ENCODE measurements at places on chromosomes 5 and 9.

GRCh38 chr5:38718771-38719391 lies 126.9 kb upstream of the OSMR start:
- DNase-seq: peak; percentile 39

GRCh38 chr5:119398727-119399466 lies 43.1 kb downstream of the TNFAIP8 start:
- no peak for DNase-seq

DNA sequence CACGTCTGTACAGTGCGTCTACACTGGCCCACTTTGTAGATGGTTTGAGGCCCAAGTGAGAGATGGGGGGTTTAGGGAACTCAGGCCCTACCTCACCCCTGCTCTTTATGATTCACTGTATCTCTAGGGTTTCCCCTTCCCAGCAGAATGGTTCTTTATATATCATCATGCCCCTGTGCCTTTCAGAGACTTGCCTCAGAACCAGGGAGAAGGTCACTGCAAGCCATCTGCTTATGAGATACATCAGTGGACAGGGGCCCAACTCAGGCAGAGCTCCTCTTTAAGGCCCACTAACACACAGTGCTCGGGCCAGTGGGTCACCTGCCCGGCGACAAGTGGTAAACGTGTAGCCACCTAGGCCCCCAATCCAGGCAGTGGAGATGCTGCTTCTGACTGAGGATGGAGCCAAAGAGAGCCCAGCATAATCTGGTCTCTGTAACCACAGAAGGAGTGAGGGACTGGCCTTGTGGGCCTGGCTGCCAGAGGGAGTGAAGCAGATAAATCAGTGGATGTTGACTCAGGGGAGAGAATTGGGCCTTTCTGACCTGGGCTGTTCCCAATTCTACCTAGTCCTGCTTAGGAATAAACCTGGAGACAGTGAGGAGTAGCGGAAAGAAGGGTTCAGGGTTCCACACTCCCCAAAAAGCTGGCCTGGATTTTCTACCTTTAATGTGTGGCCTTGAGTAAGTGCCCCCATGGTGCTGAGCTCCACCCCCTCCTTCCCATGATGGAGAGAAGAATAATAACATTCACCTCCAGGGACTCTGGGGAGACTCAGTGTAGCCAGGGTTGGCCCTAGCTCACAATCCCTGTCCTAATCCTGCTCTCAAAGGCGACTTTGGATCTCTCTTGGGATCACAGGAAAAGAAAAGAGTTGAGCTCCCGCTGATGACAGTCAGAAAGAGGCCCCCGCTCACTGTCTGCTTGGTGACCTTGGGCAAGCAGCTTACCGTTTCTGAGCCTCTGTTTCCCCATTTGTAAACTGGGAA lies 2.8 kb upstream of the DUSP1 start:
- no peak for DNase-seq

DNA sequence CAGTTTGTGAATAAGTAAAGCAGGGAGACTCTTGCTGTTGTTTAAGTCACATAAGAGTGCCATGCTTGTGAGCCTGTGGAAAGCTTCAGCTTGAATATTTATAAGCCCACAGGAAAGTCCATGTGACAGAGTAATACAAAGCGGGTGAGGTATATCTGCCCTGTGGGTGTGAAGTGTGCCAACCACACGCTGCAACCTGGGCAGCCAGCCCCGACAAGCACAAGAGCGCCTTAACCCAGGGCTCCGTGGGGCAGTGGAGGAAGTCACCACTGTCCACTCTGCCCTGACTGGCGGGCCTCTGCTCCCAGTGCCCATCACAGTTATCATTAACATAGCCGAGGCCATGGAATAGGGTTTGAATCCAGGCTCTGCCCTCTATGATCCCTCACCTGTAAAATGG lies 132.2 kb downstream of the SCAMP1 start:
- DNase-seq: no peak

DNA sequence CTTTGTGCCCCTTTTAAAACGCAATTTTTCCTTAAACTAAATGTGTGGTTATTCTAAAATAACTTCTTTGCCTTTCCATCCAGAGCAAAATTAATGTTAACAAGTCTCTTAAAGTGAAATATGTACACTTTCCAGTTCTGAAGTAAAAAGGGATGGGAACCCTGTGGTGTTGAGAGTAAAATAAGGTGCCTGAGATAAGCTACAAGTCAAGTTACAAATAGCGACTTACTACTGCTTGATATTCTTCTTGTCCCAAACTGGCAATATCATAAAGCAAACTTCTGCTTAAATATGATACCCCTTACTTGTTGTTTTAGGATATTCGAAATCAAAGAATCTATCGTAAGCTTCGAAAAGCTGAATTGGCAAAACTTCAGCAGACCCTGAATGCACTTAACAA lies 18.3 kb upstream of the F2R start:
- DNase-seq: no peak

DNA sequence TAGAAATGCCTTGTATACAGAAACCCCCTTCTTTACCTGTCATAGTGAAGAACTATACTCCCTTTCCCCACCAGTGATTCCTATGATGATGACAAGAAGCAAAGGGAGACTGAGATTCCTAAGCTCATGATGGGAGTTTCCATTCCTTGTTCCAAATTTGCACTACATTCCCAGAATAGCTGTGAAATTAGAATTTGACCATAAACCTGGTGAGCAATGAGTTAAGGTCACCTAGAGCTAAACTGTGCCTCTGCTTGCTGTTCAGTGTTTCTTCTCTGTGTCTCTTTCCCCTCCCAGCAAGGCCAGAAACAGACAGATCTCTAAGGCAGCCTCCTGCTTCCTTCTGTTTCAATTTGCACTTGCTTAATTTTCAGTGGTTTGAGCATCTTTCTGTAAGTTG lies 332.1 kb downstream of the PIK3R1 start:
- no peak for DNase-seq

DNA sequence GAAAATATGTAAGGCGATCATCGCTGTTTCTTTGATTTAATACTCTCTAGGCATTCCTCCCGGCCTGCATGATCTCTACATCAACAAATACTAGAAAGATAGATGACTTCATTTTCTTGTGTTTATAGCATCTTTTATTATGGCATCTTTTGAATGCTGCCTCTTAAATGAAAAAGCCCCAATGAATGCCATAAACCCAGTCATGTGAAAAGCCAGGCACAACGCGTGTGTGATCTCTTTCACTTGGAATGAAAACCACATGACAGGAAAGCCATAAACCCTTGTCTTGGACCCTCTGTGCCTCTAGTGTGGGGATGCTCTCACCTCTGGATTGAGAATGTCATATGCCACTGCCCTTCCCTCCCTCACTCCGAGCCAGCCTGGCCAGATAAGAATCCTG lies 476.2 kb downstream of the SEMA5A start:
- DNase-seq: peak; percentile 25

DNA sequence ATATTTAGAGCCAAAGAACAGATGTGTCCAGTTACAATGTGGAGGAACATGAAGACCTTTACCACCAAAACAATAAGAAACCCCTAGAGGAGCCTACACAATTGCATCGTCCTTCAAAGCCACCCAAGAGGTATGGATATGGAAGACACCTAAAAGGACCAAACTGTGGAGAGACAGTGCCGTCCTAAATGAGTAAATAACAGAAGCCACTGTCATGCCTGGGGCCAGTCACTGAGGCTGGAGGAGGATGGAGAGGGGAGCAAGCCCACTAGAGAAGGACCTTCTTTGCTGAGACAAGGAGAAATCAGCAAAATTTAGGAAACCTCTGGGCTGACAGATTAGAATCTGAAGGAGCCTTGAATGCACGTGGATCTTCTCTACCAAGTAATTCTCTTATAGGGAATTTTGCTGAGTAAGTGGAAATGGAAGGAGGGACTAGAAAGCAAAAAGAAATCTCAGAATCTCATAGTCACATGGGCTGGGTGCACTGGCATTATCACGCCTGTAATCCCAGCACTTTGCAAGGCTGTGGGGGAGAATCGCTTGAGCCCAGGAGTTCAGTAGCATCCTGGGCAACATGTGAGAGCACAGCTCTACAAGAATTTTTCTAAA lies 27.6 kb downstream of the PLEKHG4B start:
- DNase-seq: no peak

GRCh38 chr5:131230406-131230805 lies 33.4 kb upstream of the CDC42SE2 start:
- no peak for DNase-seq

- DNase-seq: no peak
These were observed 99.2 kb downstream of the SPOCK1 start for GRCh38 chr5:137399911-137400310.

DNA sequence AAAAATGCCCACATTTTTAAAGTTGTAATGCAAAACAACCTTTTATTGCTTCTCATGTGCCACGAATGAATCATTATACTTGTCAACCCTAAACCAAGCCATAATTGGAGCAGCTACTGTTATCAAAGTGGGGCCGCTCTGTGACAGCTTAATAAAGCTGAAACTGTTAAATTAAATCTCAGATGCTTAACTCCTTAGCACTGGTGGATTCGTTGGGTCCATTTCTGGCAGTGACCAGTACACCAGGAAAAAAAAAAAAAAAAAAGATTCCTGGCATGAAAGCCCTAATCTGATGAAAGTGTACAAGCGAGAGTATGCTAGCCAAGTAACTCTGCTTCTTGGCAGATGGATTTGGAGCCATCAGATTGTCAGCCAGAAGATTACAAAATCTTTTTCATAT lies 164.8 kb downstream of the ZSWIM6 start:
- peak; percentile 45 for DNase-seq

- no peak for DNase-seq
These were observed 3.9 kb downstream of the KIF20A start for GRCh38 chr5:138182808-138183207.

GRCh38 chr9:14418301-14418940 lies 104.5 kb upstream of the NFIB start:
- peak; percentile 67 for DNase-seq

GRCh38 chr5:128949847-128950546 lies 15.3 kb upstream of the SLC27A6 start:
- DNase-seq: no peak

- no peak for DNase-seq
These were observed 59.2 kb upstream of the DAB2IP start for GRCh38 chr9:121592265-121592664.

GRCh38 chr5:15748266-15748665 lies 248.3 kb downstream of the FBXL7 start:
- DNase-seq: no peak

GRCh38 chr5:32802764-32803163 lies 91.6 kb downstream of the NPR3 start:
- no peak for DNase-seq

GRCh38 chr5:126139773-126140172 lies 283.4 kb upstream of the GRAMD2B start:
- peak; percentile 66 for DNase-seq

DNA sequence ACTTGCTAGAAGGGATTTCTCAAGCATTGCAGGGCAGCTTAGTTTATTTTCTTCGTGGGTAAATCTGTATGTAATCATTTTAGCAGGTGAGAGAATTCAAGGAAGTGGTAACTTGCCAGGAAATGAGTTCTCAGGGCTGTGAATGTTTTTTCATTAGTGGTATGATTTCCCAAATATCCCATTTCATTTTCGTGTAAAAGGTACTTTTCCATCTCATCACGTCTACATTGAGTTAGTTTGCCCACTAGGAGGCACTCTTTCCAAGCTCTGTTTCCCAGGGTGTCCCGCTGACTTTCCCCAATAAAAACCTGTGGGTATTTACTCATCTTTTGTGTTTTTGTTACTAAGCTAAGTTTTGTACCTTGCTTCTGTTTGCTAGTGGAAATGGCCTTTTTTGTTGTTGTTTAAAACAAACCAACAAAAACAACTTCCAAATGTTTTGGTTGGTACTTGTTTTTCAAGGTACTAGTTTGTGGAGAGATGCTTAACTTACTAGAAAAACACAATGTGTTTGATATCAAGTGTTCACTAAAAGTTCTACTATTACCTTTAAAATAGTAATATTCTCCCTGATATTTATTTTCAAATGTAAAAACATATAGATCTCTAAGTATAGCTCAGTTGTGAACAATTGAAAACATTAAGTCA lies 373.6 kb downstream of the ADGRV1 start:
- peak; percentile 72 for DNase-seq

GRCh38 chr5:133930061-133930812 lies 38.2 kb downstream of the C5orf15 start:
- DNase-seq: no peak

DNA sequence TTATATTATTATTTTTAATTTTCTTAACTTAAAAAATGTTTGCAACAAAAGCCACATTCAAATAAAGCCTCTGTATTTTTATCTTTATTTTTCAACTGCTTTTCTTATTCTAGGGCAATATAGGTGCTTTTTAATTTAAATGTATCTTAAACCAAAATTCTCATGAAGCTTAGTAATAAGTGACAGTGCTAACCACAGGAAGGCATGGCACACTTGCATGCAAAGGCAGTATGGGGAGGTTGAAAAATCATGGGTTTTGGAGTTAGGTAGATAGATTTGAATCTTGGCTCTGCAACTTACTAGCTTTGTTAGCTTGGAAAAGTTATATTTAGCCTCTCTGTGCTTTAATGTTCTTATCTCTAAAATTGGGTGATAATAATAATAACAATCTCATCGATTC lies 458.0 kb downstream of the DMAC1 start:
- DNase-seq: no peak

DNA sequence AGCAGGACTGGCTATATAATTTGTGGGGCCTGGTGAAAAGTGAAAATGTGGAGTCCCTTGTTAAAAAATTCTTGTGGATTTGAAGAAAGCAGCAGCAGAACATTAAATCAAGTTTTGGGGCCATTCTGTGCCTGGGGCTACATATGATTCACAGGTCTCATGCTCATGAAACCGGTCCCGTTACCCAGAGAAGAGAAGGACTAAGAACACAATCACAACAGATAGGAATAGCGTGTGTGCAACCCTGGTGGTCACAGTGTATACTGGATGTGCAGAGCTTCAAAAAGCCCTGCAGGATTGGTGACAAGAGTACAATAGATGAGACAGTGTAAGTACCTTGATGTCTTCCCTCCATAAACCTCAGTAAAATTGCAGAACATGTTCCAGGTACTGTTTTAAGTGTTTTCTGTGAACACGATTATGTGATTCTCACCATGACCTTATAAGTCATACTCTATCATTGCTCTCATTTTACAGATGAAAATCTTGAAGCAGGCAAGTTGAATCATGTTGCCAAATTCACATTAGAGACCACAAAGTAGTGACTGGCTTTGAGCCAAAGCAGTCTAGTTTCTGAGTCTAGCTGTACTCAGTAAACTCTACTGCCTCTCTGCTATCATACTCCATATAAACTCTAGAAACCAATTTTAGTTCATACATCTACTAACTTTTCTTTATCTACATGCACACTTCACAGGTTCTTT lies 636.5 kb downstream of the TAF11L14 start:
- DNase-seq: no peak

DNA sequence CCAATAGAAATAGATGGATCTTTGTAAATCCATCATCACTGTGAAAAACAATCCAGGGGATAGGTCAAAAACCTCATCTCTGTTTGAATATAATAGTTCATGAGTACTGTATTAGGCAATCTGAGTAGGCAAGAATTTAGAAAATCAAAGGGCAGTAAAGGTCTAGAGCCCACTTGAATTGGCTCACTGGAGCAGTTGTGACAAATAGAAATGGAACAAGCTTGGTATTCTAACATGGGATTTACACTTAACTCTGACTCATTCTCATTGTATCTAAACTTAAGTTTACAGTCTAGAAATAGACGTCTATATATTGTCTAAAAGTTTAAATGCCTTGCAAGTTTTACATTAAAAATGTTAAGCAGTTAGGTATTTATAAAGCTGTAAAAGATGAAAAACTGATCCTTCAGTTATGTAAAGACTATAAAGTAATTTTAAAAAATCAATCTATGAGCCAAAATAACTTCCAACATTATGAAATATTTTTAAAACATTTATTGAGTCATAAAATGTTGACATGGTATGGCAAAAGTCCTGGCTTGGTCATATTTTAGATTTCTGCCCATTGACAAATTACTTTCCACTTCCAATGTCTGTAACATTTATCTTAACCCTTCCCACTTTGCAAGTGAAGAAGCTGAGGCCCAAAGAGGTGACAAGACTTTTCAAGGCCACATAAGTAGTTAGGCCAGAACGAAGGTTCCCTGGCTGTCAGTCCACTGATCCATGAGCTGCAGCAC lies 203.7 kb upstream of the NREP start:
- no peak for DNase-seq
